ENCODE measurements at places on chromosomes 4 and X.

GRCh38 chr4:6233929-6234328, 33.6 kb upstream of the JAKMIP1 start:
- ATAC-seq = no peak
- no peaks in the 10 kb centered on the region for H3K4me1 ChIP-seq
- no peak overlapping the region for H3K4me3 ChIP-seq
- no peaks in the 10 kb centered on the region for H3K27me3 ChIP-seq
- no peaks in the 10 kb centered on the region for H3K36me3 ChIP-seq

- no peak overlapping the region for H3K27ac ChIP-seq
- peaks cover 34% of the 10 kb centered on the region for H3K27me3 ChIP-seq
- no peak overlapping the region for H3K4me3 ChIP-seq
- no peaks in the 10 kb centered on the region for H3K4me1 ChIP-seq
- no peaks in the 10 kb centered on the region for H3K36me3 ChIP-seq
- no peak for ATAC-seq
These were observed 139.9 kb downstream of the AFAP1 start for GRCh38 chr4:7799736-7800135.

DNA sequence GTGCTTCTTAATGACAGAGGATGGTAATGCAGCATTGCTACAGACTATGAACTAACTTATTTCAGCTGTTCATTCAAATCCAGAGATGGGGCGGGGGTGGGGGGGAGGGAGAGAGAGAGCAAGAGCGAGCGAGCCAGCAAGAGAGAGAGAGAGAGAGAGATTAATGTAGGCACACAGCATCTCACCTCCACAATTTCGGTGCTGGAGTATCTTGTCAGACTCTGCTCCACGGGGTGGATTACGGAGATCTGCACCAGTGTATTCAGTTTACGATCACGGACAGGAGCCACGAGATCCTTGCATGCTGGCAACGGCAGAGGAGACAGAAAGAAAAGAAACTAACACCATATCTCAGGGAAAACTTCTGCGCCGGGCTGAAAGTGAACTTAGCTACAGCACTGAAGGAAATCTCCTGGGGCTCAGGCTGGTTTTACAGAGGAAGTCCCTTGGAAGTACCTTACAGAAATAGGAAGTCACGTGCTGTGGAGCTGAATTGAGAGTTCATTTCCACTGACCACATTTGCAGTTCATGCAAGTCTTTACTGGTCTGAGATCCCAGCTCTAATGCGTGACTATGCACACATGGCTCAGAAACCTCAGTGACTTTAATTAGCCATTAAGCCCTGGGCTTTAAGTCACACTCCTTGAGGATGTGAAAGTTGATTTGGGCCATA, 440.9 kb downstream of the INPP4B start:
- peak overlapping the region; percentile 55 for H3K4me3 ChIP-seq
- H3K36me3 ChIP-seq = no peaks in the 10 kb centered on the region
- no peak overlapping the region for H3K27ac ChIP-seq
- ATAC-seq = peak; percentile 38
- peaks cover 21% of the 10 kb centered on the region for H3K27me3 ChIP-seq
- H3K4me1 ChIP-seq = peaks cover 15% of the 10 kb centered on the region

DNA sequence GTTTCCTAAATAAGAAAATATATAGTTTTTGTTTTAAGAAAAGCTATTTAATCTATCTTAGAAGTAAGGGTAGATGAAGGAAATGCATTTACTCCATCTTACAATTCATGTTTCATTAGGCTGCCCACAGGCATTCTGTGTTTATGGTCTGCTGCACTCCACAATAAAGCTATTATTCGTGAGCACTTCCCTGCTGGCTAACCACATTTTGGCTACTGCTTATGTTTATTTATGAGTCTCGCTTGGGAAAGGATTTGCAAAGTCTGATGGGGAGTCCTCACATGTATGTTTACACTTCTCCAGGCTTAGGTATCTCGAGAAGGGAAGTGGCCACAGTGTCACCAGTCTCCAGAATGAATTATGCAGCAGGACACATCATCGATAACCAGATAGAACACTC, 260.8 kb upstream of the VCX start:
- no peak for ATAC-seq
- H3K4me3 ChIP-seq = no peak overlapping the region
- H3K4me1 ChIP-seq = no peaks in the 10 kb centered on the region
- no peaks in the 10 kb centered on the region for H3K36me3 ChIP-seq
- no peak overlapping the region for H3K27ac ChIP-seq

DNA sequence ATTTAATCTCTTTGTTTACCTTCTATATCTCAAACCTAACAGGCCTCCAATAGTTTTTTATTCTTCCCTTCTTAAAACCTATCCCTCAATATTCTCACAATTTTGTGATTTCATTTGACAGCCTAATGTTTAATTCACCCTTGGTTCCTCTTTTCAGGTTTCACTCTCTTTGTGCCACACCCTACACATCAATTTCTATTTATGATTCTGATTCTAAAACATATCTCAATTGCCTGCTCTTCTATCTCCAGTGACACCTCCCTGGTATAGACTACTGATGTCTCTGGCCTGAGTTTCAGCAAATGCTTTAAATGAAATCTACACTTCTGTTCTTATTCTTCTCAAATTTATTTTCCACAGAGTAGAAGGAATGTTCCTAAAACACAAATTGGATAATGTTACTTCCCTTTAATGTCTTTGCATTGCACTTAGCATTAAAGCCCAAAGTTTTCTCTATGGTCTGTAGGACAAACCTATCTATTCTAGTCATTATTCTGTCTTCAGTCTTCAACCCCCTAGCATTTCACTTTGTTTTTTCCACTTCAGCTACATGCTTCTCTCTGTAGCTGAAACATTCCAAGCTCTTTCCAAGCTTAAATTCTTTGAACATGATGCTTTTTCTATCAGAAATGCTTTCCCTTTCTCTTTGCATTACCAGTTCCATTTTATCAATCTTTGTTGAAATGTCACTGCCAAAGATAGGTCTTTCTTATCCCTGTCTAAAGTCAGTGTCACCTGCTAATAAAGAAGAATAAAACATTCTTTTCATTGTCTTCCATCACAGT, 622.0 kb downstream of the CENPC start:
- H3K36me3 ChIP-seq = no peaks in the 10 kb centered on the region
- H3K4me1 ChIP-seq = peaks cover 12% of the 10 kb centered on the region
- no peak overlapping the region for H3K4me3 ChIP-seq
- ATAC-seq = no peak
- no peaks in the 10 kb centered on the region for H3K27me3 ChIP-seq

DNA sequence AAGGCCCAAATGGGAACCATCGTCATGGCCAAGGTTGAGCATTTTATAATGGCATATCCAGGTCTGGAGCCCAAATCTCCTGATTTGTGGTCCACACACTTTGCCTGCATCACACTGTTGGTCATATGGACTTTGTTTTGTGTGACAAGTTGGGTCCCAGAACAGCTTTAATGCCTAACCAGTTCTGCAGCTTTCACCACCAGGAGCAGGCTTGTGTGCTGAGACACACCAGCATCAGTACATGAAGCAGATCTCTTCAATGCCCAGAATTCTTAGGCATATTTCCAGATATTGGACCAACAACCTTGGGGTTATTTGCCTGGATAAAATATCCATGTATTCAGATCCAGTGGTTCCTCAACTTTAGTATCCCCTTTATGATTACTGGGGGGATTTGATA, 371.3 kb downstream of the FBXW7 start:
- ATAC-seq = no peak
- peaks cover 68% of the 10 kb centered on the region for H3K27me3 ChIP-seq
- H3K27ac ChIP-seq = no peak overlapping the region

- H3K4me3 ChIP-seq = no peak overlapping the region
- H3K4me1 ChIP-seq = no peaks in the 10 kb centered on the region
- no peak for ATAC-seq
- H3K27me3 ChIP-seq = no peaks in the 10 kb centered on the region
These were observed 97.2 kb upstream of the PDE5A start for GRCh38 chr4:119725688-119726330.

DNA sequence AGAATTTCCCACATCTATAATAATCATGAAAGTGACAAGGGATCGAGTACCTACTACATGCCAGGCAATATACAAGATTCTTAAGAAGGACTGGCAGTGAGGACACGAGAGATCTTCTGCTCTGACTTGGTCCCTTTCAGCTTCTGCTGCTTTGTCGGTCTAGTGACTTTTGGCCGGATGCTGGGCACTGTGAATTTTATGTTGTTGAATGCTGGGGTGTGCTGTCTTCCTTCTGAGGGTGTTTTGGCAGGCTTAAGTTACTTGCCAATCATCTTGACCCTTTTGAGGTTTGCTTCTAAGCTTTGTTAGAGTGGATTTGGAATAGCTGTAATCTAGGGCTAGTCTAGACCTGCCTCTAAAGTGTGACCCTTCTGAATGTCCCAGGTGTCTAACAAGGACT, 23.5 kb downstream of the NAT8L start:
- no peaks in the 10 kb centered on the region for H3K36me3 ChIP-seq
- H3K27ac ChIP-seq = no peak overlapping the region
- H3K4me3 ChIP-seq = no peak overlapping the region
- H3K4me1 ChIP-seq = no peaks in the 10 kb centered on the region
- peaks cover 23% of the 10 kb centered on the region for H3K27me3 ChIP-seq
- ATAC-seq = no peak

- no peaks in the 10 kb centered on the region for H3K4me1 ChIP-seq
- ATAC-seq = no peak
- no peaks in the 10 kb centered on the region for H3K36me3 ChIP-seq
- H3K27ac ChIP-seq = no peak overlapping the region
These were observed 51.3 kb downstream of the ANXA10 start for GRCh38 chr4:168143601-168144000.

DNA sequence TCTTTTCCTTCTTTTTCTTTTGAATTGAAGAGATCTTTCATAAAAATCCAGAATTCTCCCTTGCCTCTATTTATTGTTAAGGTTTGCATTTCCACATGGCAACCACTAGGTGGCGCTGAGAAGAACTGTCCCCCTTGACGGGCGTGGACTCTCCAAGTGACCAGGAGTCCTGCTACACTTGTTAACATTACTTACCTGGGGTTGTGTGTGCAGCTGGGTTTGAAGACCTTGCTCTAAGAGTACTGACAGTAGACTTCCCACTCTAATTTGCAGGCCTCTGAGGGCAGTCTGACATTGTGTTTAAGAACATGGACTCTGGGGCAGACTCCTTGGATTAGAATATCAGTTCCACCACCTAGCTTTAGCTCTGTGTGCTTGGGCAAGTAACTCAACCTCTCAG, 52.8 kb downstream of the GPRIN3 start:
- H3K27me3 ChIP-seq = no peaks in the 10 kb centered on the region
- H3K36me3 ChIP-seq = no peaks in the 10 kb centered on the region
- H3K4me3 ChIP-seq = no peak overlapping the region
- peak; percentile 55 for ATAC-seq
- no peak overlapping the region for H3K27ac ChIP-seq
